ENCODE measurements at places on chromosomes 4 and X. TPM values are rescaled to one million over a fixed set of nuclear protein-coding genes. Genes with fewer than 3 reads are reported as not detected.

The PRRG1 gene
- total RNA-seq, result not detected

The GPRASP3 gene
- 1.7 TPM for total RNA-seq

The MAGEB17 gene
- not detected for total RNA-seq

DNA sequence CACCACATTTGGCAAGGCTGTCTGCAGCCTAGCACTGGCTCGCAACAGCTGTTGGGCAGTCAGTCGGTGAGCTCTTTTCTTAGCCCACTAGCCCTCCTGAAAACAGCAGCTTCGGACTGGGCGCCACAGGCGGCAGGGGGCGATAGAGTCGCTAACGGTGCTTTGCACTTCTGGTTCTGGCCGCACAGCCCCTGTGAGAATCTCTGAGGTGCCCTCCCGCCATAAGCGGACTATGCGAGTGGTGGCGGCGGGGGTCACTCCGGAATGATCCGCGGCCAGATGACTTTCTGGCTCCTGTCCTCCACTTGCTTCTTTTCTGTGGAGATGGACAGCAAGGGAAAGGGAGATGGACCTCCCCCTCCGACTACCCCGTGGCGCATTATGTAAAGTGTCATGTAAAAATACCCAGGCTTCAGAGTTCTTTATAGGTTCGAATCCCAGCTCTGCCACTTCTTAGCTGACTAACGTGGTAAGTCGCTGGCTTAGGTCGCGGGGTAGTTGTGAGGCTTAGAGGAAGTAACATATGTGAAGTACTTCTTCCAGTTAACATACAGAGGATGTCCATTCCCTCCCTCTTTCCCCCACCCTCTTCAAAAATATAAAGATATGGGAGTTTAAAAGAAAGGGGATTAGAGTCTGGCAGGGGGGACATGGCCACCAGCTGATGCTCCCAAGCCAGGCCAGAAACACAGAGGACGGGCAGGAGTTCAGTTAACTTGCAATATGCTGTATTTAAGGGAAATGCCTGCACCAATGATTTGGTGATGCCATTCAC is 11.0 kb downstream of the ARHGAP36 start:
- no peaks in the 10 kb centered on the region for H3K4me1 ChIP-seq
- no peak overlapping the region for H3K4me3 ChIP-seq
- peaks cover 43% of the 10 kb centered on the region for H3K27me3 ChIP-seq
- H3K27ac ChIP-seq, result no peak overlapping the region
- peak; percentile 52 for DNase-seq

GRCh38 chr4:44632733-44633132 is 18.7 kb downstream of the YIPF7 start:
- no peak overlapping the region for H3K27ac ChIP-seq
- no peak for DNase-seq
- no peaks in the 10 kb centered on the region for H3K36me3 ChIP-seq
- H3K27me3 ChIP-seq, result no peaks in the 10 kb centered on the region

DNA sequence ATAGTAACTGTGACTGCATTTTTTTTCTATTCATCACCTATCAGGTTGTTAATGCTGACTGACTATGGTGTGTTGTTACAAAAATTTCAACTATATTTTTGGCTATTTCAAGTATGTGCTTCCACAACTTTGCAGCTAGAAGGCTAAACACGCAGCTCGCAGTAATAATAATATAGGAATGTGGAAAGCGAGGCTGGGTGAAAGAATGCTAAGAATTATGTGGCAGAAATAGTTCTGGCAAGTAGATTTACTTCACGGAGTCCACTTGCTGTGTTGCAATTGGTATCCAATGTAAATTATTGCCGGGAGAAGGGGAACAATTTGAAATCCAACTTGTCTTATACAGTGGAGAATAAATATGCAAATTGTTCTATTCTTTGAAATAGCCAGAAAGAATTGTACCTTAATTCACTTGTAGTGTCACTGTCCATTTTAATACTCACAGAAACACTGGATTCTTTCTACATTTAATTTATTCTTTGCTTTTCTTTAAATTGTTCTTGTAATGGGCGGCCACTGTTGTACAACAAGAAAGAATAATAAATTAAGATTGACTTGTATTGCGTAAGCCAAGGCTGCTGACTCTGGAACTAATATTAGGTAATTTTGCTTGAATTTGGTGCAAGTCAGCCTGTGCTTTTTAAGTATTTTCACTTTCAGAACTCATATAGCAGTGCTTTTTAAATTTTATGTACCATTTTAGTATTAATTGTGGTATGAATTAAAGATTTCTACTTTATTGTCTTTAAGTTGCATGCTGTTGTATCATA is 154.9 kb downstream of the FRMPD4 start:
- no peaks in the 10 kb centered on the region for H3K4me1 ChIP-seq
- H3K27me3 ChIP-seq, result no peaks in the 10 kb centered on the region
- H3K4me3 ChIP-seq, result no peak overlapping the region
- no peak overlapping the region for H3K27ac ChIP-seq
- no peak for DNase-seq

DNA sequence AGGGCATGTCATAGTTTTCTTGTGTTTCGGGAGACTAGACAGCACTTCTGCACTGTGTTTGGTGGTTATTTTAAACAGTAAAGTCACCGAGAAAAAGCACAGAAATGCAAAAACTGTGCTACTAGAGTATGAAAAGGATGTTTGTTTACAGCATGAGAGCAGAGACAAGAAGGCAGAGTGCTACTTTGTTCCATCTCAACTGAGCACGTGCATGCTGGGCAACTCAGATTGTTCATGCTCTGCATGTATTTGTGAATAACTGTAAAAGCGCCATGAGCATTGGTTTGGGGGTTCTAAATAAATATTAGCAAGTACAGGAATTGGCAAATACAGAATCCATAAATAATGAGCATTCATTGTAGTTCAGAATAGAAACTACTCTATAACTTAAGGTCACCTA is 7.4 kb downstream of the EVC start:
- DNase-seq, result no peak
- no peaks in the 10 kb centered on the region for H3K36me3 ChIP-seq
- no peak overlapping the region for H3K4me3 ChIP-seq
- no peak overlapping the region for H3K27ac ChIP-seq
- no peaks in the 10 kb centered on the region for H3K4me1 ChIP-seq

The MND1 gene
- total RNA-seq, result 18.8 TPM

The RUFY3 gene
- 14.8 TPM for total RNA-seq

The SLC9A7 gene
- total RNA-seq, result 43.8 TPM

DNA sequence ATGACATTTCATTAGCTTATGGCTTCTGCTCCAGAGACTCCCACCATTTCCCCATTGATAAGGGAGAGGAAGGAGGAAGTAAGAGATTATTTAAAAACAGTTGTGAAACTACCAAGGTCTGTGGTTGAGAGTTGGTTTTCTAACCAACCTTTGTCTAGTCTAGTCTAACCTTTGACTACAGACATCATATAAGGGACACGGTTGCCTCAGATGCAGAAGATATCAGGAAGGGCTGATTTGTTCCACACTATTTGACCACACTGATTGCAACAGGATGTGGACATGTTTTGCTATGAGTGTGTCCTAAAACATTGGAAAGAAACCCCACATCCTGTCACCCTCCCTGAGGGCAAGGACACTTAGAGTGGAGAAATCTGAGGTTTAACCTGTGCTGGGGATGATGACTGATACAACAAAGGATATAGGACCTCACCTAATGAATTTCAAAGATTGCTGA is 53.0 kb downstream of the COQ2 start:
- H3K27me3 ChIP-seq, result peaks cover 6% of the 10 kb centered on the region
- H3K27ac ChIP-seq, result peak overlapping the region; percentile 52
- DNase-seq, result peak; percentile 89
- peaks cover 22% of the 10 kb centered on the region for H3K36me3 ChIP-seq
